ENCODE measurements at places on chromosomes 2 and 18.

GRCh38 chr2:161681046-161681445, 56.8 kb downstream of the SLC4A10 start:
- DNase-seq: no peak

DNA sequence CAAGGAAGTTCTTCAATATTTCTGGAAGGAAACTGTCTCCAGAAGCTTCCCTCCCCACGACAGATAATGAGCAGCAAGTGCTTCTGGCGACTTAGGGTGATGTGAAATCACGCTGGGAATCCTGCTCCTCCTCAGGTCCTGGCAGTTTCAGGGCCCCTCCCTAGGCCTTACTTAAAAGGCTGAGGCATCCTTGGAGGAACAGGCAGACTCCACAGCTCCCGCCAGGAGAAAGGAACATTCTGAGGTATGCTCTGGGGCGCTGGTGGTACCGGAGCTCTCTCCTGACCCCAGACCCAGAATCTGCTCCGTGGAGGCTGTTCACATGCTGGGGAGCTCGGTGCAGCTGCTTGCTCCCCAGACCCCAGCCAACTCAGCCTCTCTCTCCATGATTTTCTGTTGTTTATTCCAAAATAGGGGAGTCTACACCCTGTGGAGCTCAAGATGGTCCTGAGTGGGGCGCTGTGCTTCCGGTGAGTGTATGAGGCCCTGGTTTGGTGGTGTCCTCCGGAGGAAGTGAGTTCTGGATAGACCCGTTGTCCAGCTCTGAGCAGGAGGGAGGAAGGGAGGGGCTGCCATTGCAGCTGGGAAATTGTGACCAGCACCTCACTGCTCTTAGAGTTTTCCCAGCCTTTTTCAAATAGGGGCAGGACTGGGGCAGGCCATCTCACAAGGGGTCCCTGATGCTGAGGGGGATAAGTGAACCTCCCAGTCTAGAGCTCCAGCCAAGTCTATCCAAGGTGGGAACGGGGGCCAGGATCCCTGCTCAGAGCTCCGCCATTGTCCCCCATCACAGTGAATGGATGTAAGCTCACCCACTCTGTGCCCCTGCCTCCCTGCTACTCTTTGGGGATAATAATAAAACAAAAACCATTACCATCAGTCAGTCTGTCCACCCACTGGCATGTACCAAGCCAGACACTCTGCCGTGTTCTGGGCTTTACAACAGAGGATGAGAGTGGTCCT, at the start of gene IL36RN:
IL36RN (plus strand) TSS at position 201 of the 963 bp plus-strand sequence; CDS start at position 442, 241 bp downstream.
- DNase-seq: no peak

DNA sequence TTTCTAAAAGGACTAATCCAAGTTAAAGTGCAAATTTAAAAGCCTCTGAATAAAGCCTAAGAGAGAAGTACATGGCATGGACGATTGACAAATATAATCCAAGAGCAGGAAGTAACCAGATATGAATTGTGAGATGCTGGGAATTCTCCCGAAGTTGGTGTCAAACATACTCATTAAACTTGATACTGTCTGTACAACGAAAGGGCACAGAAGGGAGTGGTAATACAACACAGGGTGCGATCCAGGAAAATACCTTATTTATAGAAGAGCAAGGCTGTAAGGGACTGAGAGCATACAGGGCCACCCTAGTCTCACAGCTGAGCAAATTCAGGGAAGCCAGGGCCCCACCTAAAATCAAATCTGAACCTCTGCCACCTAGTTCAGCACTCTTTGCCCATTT, 41.6 kb downstream of the SEMA4F start:
- DNase-seq: no peak

GRCh38 chr2:226667736-226668135, 131.9 kb downstream of the IRS1 start:
- DNase-seq: no peak

DNA sequence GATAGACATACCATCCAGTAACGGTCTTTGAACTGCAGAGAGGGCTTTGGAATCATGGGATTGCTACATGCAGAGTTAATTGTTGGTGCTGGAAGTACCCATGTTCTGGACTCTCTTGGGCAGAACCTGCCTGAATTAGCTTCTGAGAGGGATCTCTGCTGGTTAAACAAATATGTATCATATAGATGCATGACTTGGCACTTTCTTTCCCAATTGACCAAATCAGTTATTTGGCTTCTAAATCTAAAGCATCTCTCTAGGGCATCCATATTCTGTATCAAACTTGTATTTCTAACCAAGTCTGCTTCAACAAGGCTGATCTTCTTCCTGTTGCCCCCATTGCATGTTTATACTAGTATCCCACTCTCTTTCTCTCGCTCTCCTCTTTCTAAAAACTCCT, 336.7 kb upstream of the CELF4 start:
- no peak for DNase-seq

DNA sequence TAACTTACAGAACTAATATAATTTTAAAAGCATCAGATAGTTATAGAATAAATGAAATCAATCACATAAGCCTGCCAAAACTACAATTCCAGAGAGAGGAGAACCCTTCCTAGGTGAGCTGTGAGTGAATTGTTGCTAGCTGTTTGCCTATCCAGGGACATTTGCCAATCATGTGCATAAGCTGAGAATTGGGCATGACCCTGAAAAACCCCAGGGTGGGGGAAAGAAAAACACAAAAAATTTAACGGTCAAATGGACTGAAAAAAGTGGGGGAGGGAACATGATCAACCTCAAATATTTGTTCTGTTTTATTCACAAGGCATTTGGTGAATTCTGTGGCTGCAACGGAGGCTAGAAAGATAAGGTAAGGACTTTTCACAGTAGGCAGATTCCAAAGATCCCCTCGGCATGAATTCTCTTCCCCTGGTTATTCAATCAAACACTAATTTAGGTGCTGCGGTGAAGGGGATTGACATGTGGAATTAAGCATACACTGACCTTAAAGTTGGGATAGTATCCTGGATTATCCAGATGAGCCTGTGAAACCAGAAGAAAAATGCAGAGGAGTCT, 203.9 kb upstream of the RGPD4 start:
- DNase-seq: no peak

DNA sequence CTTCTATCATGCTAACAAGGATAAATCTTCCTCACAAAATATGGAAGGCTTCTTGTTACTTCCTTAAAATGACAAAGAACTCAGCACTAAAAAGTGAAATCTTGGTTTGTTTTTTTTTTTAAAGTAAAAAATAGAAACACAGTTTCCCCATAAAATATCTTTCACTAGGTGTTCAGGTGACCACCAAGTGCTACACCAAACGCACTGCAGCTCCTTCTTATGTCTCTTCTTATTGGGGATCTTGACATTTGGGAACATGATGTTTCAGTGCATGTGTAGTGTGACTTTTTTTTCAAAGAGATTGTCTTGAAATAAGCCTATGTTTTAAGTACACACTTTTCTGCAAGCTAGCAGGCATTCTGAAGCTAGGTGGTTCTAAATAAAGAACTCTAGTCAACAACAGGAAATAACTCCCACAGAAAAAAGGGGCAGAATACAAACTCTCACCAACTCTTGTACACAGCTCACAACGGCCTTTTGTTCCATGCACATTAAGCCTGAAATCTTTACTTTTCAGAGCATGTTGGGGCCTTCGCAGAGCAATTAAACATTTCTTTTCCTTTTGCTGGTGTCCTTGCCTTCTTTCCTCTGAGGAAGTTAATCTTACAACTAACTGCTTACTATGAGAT, 13.2 kb upstream of the SERTAD2 start:
- no peak for DNase-seq

GRCh38 chr2:20421988-20422370, 24.9 kb upstream of the RHOB start:
- peak; percentile 23 for DNase-seq

DNA sequence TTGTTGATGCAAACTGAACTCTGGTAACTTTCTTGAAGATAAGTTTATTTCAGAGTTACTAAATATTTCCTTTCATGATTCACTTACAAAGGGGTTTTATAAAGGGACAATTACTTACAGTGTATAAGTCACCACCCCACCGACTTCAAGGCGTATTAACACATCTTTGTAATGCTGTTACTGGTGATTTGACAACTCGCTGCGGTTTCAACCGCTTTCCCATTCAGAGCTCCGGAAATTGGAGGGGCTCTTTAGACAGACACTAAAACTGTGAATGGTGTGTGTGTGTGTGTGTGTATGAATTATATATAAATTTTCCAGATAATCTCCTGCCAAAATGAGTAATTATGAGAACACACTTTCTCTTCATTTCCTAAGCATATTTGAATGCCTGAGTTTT, 4.9 kb downstream of the TM4SF20 start:
- DNase-seq: no peak

GRCh38 chr2:63658176-63658968, 69.6 kb downstream of the MDH1 start:
- DNase-seq: no peak

GRCh38 chr2:239955087-239955988, 69.8 kb downstream of the NDUFA10 start:
- DNase-seq: no peak

DNA sequence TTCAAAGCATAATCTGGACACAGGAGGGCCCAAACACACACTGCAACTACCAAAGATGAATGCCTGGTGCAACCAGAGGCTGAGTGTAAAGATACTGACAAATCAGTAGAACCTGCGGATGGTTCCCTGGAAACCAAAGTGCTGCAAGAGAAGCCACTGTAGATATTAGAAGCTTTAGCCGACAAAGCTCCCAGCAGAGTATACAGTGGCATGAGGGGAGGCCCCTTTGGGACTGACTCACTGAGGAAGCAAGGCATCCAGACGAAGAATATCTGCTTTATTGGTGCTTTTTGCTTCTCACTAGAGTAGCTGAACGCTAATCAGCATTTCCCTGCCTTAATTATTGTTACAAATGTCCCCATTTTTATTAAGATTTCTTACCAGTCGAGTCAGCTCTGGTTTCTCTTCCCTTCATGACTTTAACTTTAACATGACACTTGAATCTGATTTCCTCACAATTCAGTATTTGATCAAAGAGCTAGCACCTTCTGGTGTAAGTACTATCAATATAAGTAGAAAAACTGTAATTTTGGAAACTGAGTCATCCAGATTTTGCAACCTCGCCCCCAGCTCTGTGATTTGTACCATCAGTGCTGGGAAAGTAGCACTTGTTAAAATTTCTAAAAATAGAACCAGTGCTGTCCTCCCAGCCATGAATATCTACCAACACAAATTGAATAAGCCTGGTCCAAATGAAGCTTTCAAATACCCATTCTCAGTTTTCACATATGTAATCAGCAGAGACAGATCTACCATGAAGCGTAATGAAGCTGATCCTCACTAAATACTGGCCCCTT, 34.2 kb downstream of the FIGN start:
- DNase-seq: no peak

- DNase-seq: no peak
Observed at GRCh38 chr18:9150121-9150520, 13.5 kb downstream of the ANKRD12 start.

DNA sequence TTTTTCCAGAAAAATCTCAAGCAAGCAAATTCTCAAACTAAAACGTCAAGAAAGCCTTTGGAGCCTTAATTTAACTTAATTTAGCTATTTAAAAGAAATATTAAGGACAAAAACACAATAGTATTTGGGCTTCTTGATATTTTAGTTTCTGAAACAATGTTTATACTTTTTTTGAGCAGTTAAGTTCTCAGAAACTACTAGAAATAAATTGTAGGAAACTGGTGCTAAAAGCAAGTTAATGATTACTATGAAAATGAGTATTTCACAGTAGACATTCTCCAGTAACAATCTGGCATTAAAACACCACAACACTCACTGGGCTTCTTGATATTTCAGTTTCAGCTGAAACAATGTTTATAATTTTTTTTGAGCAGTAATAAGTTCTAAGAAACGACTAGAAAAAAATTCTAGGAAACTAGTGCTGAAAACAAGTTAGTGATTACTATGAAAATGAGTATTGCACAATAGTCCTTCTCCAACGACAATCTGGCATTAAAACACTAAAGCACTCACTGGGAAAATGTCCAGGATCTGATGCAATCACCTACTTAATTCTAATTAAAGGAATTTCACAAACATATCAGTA, 45.1 kb downstream of the TRAK2 start:
- DNase-seq: no peak

- no peak for DNase-seq
Observed at GRCh38 chr2:16658076-16658739, 7.4 kb downstream of the CYRIA start.

GRCh38 chr2:157875641-157876065, 477 bp downstream of the ACVR1 start:
- no peak for DNase-seq

DNA sequence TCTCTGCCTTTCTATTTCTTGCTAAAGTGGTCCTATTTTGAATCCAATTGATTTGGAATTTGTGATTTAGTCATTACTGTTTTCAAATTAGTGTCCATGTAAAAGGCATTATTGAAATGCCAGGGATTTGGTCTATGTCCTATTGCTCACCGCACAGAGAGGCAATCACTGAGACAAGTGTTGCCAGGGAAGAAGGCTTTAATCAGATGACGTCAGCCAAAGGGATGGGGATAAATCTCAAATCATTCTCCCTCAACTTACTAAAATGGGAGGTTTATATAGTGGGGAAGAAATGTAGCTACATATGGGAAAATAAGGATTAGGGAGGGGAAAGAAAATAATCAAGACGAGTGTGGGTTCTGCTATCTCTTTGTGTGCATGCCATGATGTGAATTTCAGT, 9.6 kb downstream of the SERPINB12 start:
- DNase-seq: no peak

- no peak for DNase-seq
Observed at GRCh38 chr2:47360927-47361326, 42.0 kb upstream of the MSH2 start.

DNA sequence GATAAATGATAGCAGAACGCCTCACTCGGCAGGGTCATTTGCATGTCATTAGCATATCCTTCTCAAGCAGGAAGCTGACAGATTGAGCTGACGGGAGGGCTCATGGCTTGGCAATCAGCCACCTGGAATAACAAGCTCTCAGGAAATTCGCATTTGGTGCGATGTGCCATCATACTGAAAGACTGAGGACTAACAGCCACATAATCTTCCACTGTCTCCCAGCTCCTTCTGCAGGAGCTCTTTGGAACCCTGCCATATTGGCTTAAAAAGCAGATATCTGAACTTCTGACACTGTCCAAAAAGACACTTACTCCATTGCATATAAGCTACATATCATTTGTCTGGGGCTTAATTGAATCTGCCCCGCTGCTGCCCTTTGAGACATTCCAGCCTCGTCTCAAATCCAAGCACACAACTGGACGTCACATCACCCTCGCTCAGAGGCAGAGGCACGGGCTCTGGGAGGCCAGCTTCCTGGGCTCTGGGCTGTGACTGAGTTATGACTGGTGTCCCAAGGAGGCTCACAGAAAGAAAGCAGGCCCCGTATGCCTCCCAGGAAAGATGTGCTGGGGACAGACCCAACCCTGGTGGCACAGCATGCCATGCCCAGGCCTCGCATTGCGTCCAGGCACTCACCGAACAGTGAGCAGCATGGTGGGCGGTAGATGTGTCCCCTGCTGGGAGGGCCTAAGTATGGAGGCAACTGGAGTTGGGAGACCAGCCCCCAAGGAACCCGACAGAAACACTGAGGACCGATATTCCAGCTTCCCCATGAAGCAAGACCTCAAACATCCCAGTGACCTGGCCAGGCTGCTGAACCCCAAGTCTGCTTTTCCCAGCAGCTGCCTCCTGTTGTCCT, 228.0 kb downstream of the ATAD2B start:
- DNase-seq: peak; percentile 84

GRCh38 chr2:207725873-207726578, 14.6 kb downstream of the CCNYL1 start:
- no peak for DNase-seq

Data from putamen (tissue), 1 donor.